ENCODE measurements at places on chromosomes 12 and 14.

GRCh38 chr12:15556411-15557102, 232.6 kb downstream of the EPS8 start:
- DNase-seq = no peak

DNA sequence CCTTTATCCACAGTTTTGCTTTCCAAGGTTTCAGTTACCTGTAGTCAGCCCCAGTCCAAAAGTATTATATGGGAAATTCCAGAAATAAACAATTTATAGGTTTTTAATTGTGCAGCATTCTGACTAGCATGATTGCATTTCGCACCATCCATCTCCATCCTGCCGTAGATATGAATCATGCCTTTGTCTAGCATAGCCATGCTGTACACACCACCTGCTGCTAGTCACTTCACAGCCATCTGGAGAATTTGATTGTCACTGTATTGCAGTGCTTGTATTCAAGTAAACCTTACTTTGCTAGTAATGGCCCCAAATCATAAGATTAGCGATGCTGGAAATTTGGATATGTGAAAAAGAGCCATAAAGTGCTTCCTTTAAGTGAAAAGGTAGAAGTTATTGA, 36.0 kb downstream of the MUCL1 start:
- DNase-seq = no peak

GRCh38 chr12:22672951-22673350, 48.0 kb downstream of the ETNK1 start:
- DNase-seq = no peak

DNA sequence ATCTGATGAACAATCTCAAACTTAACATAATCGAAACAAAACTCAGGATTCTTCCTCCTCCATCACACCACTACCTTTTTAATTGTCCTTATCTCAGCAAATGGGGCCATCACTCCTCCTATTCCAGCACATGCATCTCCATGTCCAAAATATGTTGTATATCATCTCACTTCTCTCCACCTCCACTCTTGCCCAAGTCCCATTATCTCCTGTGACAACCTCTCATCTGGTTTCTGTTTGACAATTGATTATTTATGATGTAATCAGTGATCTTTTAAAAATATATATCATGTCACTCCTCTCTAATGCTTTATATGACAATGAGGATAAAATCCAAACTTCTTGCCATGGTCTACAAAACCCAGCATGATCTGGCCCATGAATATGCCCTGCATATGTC, 200.8 kb upstream of the HMGA2 start:
- no peak for DNase-seq

- no peak for DNase-seq
Observed at GRCh38 chr12:52578469-52578868, 4.8 kb upstream of the KRT74 start.

- DNase-seq = no peak
Observed at GRCh38 chr14:67999705-68000384, 180.3 kb downstream of the RAD51B start.

- no peak for DNase-seq
Observed at GRCh38 chr12:121717041-121717699, 4.6 kb downstream of the TMEM120B start.

- DNase-seq = no peak
Observed at GRCh38 chr12:68646484-68646883, 35.8 kb downstream of the RAP1B start.

- no peak for DNase-seq
Observed at GRCh38 chr12:81835783-81836182, 76.6 kb upstream of the PPFIA2 start.

DNA sequence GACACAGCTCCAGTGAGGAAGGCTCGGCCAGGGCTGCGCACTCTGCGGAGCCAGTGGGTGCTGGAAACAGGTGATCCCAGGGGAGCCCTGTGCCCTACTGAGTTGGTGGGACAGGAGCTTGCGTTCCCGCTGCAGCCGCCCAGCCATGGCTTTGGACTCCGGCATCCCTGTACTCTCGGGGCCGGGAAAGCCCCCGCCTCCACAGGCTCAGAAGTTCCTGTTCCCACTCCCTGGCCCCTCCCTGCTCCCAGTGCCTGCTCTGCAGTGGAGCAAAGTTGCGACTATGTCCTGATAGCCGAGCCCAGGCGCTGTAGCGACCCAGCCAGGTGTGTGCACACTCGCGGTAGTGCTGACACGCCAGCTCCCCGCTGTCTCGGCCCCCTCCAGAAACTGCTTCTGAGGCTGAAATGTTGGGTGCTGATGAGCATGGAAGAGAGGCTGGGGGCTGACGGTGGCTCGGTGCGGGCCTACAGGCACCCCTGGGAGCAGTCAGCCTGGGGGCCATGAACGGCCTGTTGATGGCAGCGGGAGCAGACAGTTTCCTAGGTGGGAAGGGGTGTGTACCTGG, 344.6 kb upstream of the MGAT4C start:
- no peak for DNase-seq

DNA sequence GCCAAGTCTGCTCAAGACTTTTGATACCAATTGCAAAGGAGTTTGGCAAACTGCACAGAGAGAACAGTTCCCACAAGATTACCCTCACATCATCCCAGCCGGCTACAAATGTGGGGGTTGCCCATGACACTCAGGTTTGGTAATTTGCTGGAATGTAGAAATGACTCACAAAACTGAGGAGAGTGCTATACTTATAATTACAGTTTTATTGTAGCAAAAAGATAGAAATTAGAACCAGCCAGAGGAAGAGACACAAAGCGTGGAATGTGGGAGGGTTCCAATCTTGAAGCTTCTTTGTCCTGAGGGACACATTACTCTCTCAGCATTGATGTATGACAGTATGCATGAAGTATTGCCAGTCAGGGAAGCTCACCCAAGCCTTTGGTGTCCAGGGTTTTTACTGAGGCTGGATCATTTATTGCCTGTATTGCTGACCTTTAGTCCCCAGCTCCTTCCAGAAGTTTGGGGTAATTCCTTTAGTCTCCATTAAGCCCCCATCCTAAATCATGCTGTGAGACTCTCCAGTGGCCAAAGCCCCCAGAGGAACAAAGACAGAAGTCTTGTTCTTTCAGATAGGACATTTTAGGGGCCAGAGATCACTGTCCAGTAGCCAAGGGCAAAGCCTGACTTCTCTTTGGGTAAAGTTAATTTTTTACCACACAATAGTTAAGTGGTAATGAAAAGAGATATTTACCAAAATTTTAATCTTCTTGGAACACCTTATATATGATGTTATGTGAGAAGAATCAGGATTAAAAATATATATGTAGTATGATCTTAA, 9.9 kb downstream of the TBK1 start:
- DNase-seq = no peak

DNA sequence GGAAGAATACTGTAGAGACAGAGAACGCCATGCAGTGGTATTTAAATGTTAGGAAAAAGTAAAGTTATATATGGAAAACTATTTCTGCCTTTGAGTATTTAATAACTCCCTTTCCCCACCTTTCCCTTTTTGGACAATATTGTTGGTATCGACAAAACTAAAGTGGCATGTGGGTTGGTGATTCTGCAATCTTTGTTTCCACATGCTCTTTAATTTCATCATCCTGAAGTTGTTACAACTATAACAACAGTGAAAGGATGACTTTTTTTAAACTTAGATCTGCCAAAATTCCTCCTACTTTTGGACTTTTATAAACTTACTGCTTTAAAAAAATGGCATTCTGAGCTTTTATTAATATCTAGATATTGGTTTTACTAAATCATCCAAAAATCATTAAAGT, 25.3 kb downstream of the TTC8 start:
- DNase-seq = no peak

GRCh38 chr14:84208451-84208850, 1321.5 kb upstream of the FLRT2 start:
- DNase-seq = no peak

Measured in activated CD8-positive, alpha-beta T cell treated with anti-CD3 and anti-CD28 coated beads, Interleukin-2, amount 10 ng/mL, durations not matched to agents 7 days and 5 days (primary cell).